ENCODE measurements at places on chromosomes 3 and 15. TPM values are rescaled to one million over a fixed set of nuclear protein-coding genes. Genes with fewer than 3 reads are reported as not detected.

RTP3 gene
- not detected for total RNA-seq

MB21D2 gene
- total RNA-seq: 2.9 TPM

SUMF1 gene
- 38.9 TPM for total RNA-seq

PDIA5 gene
- 37.5 TPM for total RNA-seq

FBXL2 gene
- 6.6 TPM for total RNA-seq

RPUSD3 gene
- total RNA-seq: 37.1 TPM

RARB gene
- 2.2 TPM for total RNA-seq

ACP3 gene
- 47.5 TPM for total RNA-seq

All from subcutaneous preadipocyte (primary cell).